ENCODE measurements at places on chromosomes 6 and 20.
A peak's percentile ranks its signal among the peaks of the same experiment; 100 is the strongest.

DNA sequence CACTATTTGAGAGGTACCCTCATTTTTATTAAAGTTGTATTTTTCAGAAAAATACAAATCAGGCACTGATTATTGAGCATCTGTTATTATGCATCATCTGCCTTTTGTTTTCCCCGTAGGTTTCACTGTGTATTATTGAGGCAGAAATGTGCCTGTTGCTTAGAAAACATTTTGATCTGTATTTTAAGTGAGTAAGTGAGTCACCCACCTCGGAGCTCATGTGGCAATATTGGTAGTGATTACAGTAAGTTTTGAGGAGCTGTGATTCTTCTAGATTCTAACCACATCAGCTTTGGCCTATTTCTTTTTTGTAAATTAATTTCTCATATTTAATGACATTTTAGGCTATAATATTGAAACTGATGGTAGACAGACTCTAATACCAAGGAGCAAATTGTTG is 59.6 kb upstream of the LAMP5 start:
- no peak for DNase-seq

- DNase-seq = peak; percentile 17
Observed at GRCh38 chr6:148874698-148875293, 128.0 kb downstream of the UST start.

DNA sequence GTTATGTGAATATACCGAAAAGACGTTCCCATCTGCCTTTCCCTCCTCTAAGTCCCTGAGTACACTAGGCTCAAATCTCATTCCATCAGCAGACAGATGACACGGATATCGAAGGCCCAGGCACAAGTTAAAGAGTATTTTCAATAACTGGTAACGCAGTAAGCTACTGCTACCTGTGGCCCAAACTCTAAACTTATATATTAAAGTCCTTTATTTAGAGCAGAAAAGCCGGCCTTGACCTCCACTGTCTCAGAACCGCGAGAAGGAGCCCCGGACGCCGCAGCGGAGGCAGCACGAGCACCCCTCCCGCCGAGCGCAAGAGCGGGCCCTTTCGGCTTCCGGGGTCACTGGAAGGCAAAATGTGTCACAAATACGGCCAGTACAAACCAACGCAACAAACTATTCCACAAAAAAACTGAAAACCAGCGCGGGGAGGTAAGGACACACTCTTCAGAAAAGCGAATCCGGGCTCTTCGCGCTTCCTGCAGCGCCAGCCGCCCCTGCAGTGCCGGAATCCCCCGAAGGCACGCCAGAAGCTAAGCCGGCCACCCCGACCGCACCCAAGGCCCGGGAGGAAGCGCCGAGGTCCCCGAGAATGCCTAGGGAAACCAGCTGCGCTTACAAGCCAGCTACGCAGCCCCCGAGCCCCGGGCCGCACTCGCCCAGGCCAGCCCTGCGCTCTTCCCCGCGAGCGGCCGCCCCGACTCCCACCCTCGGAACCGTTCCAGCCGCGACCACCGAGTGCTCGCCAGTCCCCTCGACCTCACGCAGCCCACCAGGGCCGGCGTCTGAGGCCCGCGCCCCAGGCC is 681 bp downstream of the DIDO1 start:
- peak; percentile 33 for DNase-seq

DNA sequence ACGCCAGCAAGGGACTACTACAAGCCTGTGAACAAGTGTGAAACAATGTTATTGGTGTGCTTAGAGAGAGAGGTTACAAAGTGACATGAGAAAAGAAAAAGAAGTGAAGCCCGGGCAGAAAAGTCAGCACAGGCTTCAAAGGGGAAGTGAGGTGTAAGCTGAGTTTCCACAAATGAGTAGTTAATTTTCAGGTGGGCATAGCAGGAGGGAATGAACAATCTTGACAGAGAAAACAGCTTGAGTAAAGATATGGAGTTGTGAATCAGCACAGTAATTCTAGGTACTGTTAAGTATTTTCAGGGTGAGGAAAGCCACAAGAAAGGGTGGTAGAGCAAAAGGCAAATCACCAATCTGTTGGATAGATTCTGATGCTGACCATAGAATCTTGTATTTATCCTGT is 4.3 kb downstream of the KCNQ5 start:
- DNase-seq = no peak

DNA sequence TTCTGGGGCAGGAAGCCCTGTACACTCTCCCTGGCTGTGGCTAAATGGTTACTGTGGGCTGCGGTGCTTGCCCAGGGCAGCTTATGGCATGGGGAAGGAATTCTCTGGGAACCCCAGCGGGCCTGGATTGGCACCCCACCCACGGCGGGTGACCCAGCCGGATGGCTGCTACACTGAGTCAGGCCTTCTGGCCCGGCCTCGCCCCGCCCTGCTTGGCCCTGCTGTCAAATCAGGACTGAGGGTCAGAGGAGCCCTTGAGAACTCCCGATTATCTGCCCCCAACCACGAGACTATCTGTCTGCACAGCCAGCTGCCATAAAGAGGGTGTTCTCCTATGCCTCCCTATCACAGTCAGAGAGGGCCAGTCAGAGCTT is 7.3 kb upstream of the ITPR3 start:
- DNase-seq = no peak

DNA sequence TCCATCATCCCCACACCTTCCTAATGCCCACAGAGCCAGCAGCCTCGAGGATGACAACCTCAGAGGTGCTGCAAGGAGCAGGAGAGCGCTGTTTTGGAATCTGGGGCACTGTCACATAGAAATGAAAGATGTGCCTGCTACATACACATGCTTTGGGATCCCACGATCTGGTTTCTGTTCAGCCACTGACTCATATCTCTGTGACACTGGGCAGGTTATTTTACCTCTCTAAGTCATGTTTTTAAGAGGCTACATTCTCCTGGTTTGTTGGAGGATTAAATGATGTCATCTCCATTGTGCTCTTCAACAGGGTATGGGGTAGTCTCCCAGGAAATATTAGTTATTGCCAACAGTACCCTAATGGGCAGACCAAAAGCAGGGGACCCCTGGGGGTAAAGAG is 32.6 kb upstream of the TAB2 start:
- DNase-seq = no peak

GRCh38 chr6:99612551-99613408 is 6.1 kb downstream of the PRDM13 start:
- DNase-seq = no peak

DNA sequence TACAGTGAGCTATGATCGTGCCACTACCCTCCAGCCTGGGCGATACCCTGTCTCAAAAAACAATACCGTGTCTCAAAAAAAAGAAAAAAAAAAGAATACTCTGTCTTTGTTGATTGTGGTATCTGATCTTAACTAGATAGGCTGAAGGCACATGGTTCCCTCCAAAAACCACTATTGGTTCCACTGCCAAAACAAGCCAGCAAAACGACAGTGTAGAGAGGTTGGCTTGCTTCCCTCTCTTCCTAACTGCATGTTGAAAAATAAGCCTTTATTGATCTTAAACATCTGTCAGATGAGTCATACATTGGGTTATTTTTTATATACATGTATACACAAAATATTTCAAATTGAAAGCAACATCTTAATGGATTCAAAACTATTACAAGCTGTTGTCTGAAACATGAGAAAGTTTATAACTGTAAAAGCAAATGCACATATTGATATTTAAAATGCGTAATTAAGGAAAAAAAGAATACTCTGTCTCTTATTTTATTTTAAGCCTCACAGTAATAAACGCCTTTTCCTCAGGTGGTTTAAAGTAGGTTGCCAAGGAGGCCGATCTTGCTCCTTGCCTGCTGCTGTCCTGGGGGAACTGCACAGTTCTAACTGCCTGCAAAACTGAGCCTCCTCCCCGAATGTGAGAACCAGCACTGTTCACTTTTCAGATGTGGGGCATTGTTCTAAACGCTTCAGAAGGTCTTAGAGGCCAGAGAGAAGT is 7.0 kb upstream of the NINL start:
- no peak for DNase-seq

- DNase-seq = no peak
Observed at GRCh38 chr6:46217671-46218131, 46.9 kb upstream of the ENPP5 start.

- DNase-seq = no peak
Observed at GRCh38 chr6:100670056-100670455, 205.3 kb upstream of the SIM1 start.

DNA sequence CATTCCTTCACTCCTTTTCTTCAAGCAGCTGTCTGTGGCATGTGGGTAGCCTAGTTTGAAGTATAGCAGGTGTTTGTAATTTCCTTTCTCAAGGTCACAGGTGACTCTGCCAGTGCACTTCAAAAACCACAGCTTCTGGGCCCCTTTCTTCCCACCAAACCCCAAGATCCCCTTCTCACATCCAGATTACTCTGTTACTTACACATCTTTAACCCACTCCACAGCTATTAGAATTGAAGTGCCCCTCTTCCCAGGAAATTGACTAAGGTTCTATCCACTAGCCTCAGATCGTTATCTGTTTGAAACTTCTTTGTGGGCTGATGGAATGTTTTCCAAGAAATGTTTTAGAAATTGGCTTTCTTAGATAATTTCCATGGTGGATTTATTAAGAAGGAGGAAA is 150.8 kb downstream of the AHI1 start:
- no peak for DNase-seq
